ENCODE measurements at places on chromosomes 11 and 22. TPM values are rescaled to one million over a fixed set of nuclear protein-coding genes. Genes with fewer than 3 reads are reported as not detected.
A peak's percentile ranks its signal among the peaks of the same experiment; 100 is the strongest.

DNA sequence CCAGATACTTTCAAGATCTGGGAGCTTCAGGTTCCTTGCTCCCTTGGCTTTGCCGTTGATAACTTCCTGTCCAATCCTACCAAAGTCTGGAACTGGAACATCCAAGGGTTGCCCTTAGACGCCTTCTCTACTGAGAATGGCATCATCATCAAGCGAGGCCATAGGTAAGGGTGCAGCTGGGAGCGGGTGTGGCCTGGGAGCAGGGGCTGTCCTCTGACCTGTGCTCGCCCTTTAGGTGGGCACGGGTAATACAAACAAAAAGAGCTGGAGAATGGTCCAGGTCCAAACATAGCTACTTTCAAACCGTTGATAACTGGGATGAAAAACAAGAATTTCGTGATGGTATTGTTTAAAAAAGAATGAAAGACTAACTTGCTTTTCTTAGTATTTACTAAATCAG, 25.0 kb downstream of the CASP12 start:
- no peak overlapping the region for H3K27ac ChIP-seq
- H3K36me3 ChIP-seq = peaks cover 1% of the 10 kb centered on the region
- DNase-seq = no peak
- no peak overlapping the region for H3K4me3 ChIP-seq
- no peaks in the 10 kb centered on the region for H3K4me1 ChIP-seq
- H3K27me3 ChIP-seq = no peaks in the 10 kb centered on the region

POU2AF2 gene
- total RNA-seq = not detected

COPB1 gene
- total RNA-seq = 135 TPM

DNA sequence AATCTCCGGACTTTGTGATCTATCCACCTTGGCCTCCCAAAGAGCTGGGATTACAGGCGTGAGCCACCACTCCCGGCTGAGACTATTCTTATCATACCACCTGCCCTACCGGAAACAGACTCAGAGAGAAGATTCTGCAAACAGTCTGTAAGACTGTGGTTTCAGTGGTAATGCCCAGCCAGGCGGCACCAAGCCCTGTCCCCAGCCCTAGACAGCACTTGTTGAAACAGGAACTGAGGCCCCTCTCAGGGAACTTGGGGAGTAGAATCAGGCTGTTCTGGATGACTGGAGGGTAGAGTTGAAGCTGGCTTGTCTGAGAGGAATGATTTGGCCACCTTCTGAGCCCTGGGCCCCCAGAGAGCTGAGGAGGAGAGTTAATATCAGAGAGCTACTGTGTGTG, 1.3 kb upstream of the INSC start:
- peaks cover 20% of the 10 kb centered on the region for H3K27me3 ChIP-seq
- H3K36me3 ChIP-seq = no peaks in the 10 kb centered on the region
- peaks cover 3% of the 10 kb centered on the region for H3K4me1 ChIP-seq
- H3K4me3 ChIP-seq = no peak overlapping the region
- DNase-seq = no peak

DNA sequence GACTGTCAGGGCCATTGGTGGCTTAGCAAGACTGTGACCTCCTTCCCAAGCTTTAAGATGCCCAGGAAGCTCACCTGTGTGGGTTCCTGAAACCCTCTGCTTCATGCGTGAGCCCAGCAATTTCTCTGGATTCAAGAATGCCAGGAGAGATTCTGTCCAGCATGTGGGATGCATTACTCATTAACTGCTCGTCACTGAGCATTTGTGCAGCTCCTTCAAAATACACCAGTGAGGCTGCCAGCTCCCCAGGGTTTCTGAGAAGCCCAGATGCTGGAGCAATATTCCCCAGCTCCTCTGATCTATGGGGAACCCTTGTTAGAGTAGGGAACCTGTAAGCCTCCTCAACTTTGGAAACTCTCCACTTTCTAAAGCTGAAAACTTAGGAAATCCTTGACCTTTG, 126.5 kb downstream of the CHST1 start:
- no peak for DNase-seq
- no peaks in the 10 kb centered on the region for H3K4me1 ChIP-seq
- peaks cover 15% of the 10 kb centered on the region for H3K27me3 ChIP-seq
- H3K27ac ChIP-seq = no peak overlapping the region

- H3K36me3 ChIP-seq = peaks cover 21% of the 10 kb centered on the region
- DNase-seq = no peak
- H3K4me3 ChIP-seq = no peak overlapping the region
These were observed 6.0 kb downstream of the TRAPPC4 start for GRCh38 chr11:119024430-119025098.

- DNase-seq = peak; percentile 94
- peaks cover 2% of the 10 kb centered on the region for H3K27me3 ChIP-seq
- no peak overlapping the region for H3K4me3 ChIP-seq
- no peak overlapping the region for H3K27ac ChIP-seq
- H3K36me3 ChIP-seq = no peaks in the 10 kb centered on the region
- H3K4me1 ChIP-seq = peaks cover 19% of the 10 kb centered on the region
These were observed 41.0 kb upstream of the PRDM11 start for GRCh38 chr11:45105233-45105983.

CCDC188 gene
- total RNA-seq = 0.56 TPM

APOA1 gene
- not detected for total RNA-seq

- no peak for DNase-seq
- no peak overlapping the region for H3K4me3 ChIP-seq
- H3K27me3 ChIP-seq = peaks cover 3% of the 10 kb centered on the region
- H3K36me3 ChIP-seq = no peaks in the 10 kb centered on the region
- no peak overlapping the region for H3K27ac ChIP-seq
These were observed 16.7 kb upstream of the MYEOV start for GRCh38 chr11:69277074-69277809.

DNA sequence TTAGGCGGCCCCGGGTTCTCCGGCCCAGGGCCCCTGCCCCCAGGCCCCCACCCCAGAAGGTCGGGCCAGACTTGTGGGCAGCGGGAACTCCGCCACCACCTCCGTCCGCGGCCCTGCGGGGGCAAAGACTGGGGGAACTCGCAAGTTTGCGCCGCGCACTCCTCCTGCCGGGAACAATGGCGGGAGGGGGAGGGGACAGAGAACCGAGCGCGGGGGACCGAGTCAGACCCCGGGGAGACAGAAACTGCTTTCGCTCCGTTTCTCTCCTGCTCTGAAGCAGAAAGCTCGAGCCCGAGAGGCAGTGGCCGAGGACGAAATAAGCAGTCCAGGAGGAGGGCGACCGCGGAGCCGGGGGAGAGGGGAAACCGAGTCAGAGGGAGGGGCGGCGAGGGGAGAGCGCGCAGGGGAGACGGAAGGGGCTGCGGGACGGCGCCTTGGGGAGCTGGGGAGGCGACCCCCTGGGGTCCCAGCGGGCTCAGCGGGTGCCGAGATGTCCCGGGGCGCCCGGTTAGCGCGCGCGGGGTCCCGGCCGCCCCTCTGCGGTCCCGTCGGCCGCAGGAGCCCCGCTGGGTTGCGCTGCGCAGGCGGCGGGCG, 555 bp downstream of the TP53I11 start:
- peaks cover 39% of the 10 kb centered on the region for H3K4me1 ChIP-seq
- H3K4me3 ChIP-seq = peak overlapping the region; percentile 91
- no peaks in the 10 kb centered on the region for H3K36me3 ChIP-seq
- H3K27me3 ChIP-seq = no peaks in the 10 kb centered on the region

RAD9A gene
- 18.5 TPM for total RNA-seq

- peaks cover 3% of the 10 kb centered on the region for H3K27me3 ChIP-seq
- no peak for DNase-seq
- H3K4me3 ChIP-seq = no peak overlapping the region
These were observed 2.4 kb upstream of the OR52L1 start for GRCh38 chr11:5989203-5989602.

GRCh38 chr11:23112987-23113886, 253.0 kb upstream of the CCDC179 start:
- DNase-seq = no peak
- H3K4me1 ChIP-seq = peaks cover 9% of the 10 kb centered on the region
- no peak overlapping the region for H3K27ac ChIP-seq
- H3K4me3 ChIP-seq = peak overlapping the region; percentile 38
- peaks cover 12% of the 10 kb centered on the region for H3K27me3 ChIP-seq

- no peaks in the 10 kb centered on the region for H3K27me3 ChIP-seq
- H3K27ac ChIP-seq = no peak overlapping the region
- no peak for DNase-seq
- H3K4me3 ChIP-seq = no peak overlapping the region
These were observed 11.9 kb downstream of the LARGE1 start for GRCh38 chr22:33908171-33909074.

DNA sequence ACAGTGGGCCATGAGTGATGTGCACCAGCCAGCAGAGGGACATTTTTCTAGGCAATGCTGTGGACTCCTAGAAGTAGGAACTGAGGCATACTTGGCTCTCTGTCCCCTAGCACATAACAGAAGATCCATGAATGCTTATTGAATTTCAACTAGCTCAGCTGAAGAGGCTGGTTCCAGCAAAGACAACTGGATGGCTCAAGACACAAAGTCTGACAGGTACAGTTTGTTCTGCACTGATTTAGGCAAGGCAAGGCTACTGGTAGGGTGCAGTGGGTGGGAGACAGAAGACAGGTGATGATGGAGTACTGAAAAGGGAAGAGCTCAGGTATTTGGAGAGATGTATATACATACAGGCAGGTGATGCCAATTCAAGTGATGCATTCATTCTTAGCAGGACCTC, 72.4 kb upstream of the USP47 start:
- DNase-seq = no peak
- peaks cover 81% of the 10 kb centered on the region for H3K27me3 ChIP-seq
- H3K4me1 ChIP-seq = no peaks in the 10 kb centered on the region
- no peak overlapping the region for H3K4me3 ChIP-seq
- no peaks in the 10 kb centered on the region for H3K36me3 ChIP-seq

OR2AT4 gene
- not detected for total RNA-seq

GRCh38 chr22:41969110-41969646, at the start of gene SEPTIN3:
Gene SEPTIN3, plus strand, starts transcription at chr22:41969443. Its CDS starts 2,050 bp downstream, at chr22:41971493.
- H3K36me3 ChIP-seq = no peaks in the 10 kb centered on the region
- no peak within 1 kb of the TSS for H3K27ac ChIP-seq
- no peak within 1 kb of the TSS for H3K4me3 ChIP-seq
- no peak for DNase-seq

GRCh38 chr11:9825315-9825714, 161.4 kb downstream of the SWAP70 start:
- peaks cover 58% of the 10 kb centered on the region for H3K4me1 ChIP-seq
- DNase-seq = no peak
- peaks cover 28% of the 10 kb centered on the region for H3K36me3 ChIP-seq
- H3K27me3 ChIP-seq = no peaks in the 10 kb centered on the region
- no peak overlapping the region for H3K27ac ChIP-seq

- H3K27ac ChIP-seq = no peak overlapping the region
- H3K4me3 ChIP-seq = no peak overlapping the region
- no peaks in the 10 kb centered on the region for H3K27me3 ChIP-seq
- no peaks in the 10 kb centered on the region for H3K4me1 ChIP-seq
- no peak for DNase-seq
- H3K36me3 ChIP-seq = no peaks in the 10 kb centered on the region
These were observed 43.0 kb upstream of the API5 start for GRCh38 chr11:43268786-43269185.

DNA sequence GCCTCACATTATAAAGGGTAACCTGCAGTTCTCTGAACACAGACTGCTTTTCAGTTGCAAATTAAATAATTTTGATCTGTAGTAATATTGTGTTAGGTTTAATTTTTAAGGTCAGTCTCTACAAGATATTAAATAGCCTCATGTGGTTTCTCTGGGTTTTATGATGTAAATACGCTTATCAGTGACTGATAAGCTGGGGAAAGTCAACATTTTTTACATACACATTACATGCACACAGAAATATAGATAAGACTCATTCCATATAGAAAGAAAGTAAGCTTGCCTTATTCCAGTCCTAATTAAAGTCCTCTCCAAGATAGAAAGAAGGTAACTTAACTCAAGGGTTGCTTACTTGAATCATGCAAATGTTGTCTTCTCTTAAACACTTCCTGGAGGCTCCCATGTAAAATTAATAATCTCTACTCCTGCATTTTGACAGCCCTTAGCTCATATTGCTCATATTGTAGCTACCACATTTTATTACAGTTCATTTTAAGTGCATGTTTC, 1.6 kb upstream of the OR5M3 start:
- no peaks in the 10 kb centered on the region for H3K36me3 ChIP-seq
- H3K27me3 ChIP-seq = no peaks in the 10 kb centered on the region
- DNase-seq = no peak

DNA sequence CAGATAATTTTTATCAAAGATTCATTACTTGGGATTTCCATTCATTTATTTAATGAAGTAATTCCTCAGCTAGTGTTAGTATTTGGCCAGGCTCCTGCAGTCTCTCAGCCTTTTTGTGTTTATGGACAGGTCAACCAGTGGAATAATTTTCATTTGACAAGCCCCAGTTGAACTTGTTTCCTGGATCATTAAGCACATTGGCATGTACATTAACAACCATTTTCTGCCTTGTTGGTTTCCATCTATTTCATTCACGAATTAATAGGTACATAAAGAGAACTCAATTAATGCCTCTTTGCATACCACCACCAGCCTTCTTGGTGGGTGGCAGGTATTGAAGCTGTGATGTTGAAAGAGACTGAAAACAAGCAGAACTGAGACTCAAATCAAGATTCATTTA, 745.2 kb downstream of the KCNA4 start:
- H3K4me3 ChIP-seq = no peak overlapping the region
- no peaks in the 10 kb centered on the region for H3K4me1 ChIP-seq
- no peak for DNase-seq
- no peaks in the 10 kb centered on the region for H3K27me3 ChIP-seq
- H3K27ac ChIP-seq = no peak overlapping the region

DNA sequence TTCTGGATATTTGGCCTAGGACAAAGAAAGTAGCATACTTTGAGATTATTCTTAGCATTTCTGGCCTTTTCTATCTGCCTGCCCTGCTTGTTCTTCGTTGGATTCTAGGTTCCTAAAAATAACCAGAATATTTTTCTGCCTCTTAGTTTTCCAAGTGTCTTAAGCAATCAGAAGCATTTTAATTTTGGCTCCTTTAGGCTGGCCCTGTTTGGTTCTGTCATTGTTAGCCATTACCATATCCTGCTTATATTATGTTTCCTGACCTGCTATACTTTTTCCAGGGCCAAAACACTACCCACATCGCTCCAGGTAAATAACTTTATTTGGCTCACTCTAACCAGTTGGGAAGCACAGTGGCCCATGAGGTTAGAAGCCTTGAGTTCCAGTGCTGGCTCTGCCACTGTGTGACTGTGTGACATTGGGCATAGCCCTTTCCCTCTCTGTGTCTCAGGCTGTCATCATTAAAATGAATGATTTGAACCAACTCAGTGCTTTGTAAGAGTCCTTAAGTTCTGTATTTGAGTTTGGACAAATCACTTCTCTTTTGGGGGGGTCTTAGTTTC, 91.1 kb downstream of the STIM1 start:
- peaks cover 50% of the 10 kb centered on the region for H3K4me1 ChIP-seq

- no peaks in the 10 kb centered on the region for H3K4me1 ChIP-seq
- no peaks in the 10 kb centered on the region for H3K27me3 ChIP-seq
- no peak overlapping the region for H3K4me3 ChIP-seq
- H3K27ac ChIP-seq = no peak overlapping the region
- H3K36me3 ChIP-seq = no peaks in the 10 kb centered on the region
- no peak for DNase-seq
These were observed 20.6 kb downstream of the IGSF9B start for GRCh38 chr11:133936136-133936535.

DNA sequence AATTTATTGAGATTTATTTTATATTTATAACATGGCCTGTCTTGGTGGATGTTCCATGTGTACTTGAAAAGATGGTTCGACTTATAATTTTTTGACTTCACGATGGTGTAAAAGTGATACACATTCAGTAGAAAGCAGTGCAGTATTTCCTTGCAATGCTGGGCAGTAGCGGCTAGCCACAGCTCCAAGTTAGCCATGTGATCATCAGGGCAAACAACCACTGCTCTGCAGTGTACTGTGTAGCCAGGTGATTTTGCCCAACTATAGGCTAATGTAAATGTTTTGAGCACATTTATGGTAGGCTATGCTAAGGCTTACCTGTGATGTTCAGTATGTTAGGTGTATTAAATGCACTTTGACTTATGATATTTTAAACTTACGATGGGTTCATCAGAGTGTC, 52.4 kb downstream of the PDHX start:
- no peaks in the 10 kb centered on the region for H3K27me3 ChIP-seq
- no peak overlapping the region for H3K27ac ChIP-seq
- H3K4me3 ChIP-seq = no peak overlapping the region
- no peaks in the 10 kb centered on the region for H3K4me1 ChIP-seq
- DNase-seq = no peak

Data from osteocyte (in vitro differentiated cells).